AG10803 (cell line): ENCODE measurements at places on chromosomes 3 and 15.

- DNase-seq: no peak
These were observed 348.8 kb upstream of the ZNF717 start for GRCh38 chr3:76134166-76134565.

- DNase-seq: no peak
These were observed 46.4 kb downstream of the BLM start for GRCh38 chr15:90763366-90764099.

- DNase-seq: no peak
These were observed 86.5 kb upstream of the NMNAT3 start for GRCh38 chr3:139764069-139764905.

GRCh38 chr3:27985369-27986035 is 255.9 kb upstream of the CMC1 start:
- DNase-seq: peak; percentile 64

DNA sequence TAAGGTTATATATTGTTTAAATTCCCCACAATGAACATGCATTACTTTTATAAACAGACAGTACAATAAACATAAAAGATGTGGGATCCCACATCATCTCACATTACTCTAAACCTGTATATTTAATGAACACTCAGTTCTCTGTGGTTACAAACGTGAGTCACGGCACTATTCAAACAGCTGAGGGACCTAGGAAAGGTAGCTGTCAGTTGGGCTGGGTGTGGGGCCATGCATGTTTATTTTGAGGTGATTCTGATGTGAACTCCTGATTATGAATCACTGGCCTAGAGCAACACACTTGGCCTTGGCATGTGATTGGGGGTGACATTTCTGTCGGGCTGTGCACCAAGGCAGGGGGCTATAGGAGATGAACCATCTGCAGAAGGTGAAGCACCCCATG is 147.6 kb upstream of the HACD2 start:
- no peak for DNase-seq

GRCh38 chr3:44862226-44862637 is 520 bp downstream of the TMEM42 start:
- DNase-seq: no peak

DNA sequence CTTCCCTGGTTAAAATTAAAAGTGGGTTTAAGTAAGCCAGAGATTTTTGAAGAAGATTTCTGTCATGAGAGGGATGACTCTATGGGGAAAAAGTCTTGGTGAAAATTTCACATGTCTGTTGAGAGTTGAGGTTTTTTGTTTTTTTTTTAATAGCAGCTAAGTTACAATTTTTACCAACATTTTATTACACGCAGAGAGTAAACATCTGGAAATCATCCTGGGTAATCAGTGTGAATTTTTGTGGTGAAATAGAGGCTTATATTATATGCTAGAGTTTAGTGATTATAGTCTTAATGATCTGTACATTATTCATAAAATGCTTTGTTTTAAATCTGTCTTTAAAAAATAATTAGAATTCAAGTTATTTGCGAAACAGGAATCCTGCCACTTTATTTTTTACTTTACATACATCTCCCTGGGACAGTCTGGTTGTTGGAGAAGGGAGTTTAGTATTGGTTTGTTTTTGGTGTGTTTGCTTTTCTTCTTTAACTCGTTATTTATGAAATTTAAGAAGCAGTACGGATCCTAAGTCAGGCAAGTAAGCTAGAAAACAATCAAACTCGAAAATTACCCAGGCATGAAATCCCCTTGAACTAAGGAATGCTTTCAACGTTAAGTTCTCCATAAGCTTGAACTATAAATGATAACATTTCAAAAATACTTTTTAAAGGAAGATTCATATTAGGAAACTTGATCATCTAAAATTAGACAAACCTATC is 143.4 kb upstream of the TSC22D2 start:
- peak; percentile 60 for DNase-seq
